Activated CD4-positive, alpha-beta T cell treated with anti-CD3 and anti-CD28 coated beads, Interleukin-2, amount 50 U/mL, for 24 hours (primary cell): ENCODE measurements at places on chromosomes 5 and 9.

DNA sequence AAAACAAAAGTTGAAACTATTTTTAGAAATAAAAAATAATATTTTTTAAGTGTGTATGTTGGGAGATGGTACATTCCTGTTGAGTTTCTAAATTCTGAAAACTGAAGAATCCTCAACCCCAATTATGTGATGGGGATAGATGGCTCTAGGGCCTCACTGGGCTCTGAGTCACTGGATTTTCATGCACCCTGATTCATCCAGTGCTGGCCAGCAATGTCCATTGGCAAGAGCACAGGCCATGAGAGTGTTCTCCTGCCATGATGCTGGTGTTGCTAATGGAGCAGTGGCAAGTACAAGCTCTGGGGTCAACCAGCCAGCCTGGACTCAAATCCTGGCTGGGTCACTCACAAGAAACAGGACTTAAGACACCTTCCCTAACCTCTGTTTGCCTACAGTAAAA lies 23.3 kb downstream of the SMIM23 start:
- no peak for DNase-seq

- no peak for DNase-seq
Observed at GRCh38 chr9:114165407-114166102, 10.2 kb downstream of the COL27A1 start.

DNA sequence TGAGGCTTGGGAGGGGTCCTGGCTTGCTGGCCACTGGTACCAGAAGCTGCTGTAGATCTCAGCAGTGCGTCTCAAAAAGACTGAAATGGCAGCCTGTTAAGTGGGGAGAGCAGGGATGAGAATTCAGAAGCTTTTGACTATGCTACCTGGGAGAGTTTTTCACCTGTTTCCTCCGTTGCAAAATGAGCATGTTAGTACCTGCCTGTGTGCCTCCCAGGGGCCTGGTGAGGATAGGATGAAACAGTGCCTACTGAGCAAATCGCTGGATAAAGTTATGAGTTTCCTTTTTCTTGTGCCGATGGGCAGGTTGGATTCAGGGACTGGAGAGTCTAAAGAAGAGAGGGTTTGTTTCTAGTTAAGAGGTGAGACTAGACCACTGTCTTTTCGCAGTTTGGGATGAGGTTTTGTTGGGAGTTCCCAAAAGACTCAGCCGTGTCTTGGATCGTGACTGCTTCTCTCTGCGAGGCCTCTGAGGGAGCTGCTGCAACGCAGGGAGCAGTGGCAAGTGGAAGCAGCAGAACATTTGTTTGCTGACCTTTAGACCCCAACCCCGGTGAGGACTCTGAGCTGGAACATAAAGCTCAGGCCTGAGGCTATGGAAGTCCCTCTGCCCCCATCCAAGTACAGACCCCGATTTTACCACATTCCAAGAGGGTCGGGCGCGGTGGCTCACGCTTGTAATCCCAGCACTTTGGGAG lies 1.4 kb downstream of the RALGPS1 start:
- DNase-seq, result no peak

GRCh38 chr9:106880081-106880480 lies 17.1 kb downstream of the ZNF462 start:
- no peak for DNase-seq

DNA sequence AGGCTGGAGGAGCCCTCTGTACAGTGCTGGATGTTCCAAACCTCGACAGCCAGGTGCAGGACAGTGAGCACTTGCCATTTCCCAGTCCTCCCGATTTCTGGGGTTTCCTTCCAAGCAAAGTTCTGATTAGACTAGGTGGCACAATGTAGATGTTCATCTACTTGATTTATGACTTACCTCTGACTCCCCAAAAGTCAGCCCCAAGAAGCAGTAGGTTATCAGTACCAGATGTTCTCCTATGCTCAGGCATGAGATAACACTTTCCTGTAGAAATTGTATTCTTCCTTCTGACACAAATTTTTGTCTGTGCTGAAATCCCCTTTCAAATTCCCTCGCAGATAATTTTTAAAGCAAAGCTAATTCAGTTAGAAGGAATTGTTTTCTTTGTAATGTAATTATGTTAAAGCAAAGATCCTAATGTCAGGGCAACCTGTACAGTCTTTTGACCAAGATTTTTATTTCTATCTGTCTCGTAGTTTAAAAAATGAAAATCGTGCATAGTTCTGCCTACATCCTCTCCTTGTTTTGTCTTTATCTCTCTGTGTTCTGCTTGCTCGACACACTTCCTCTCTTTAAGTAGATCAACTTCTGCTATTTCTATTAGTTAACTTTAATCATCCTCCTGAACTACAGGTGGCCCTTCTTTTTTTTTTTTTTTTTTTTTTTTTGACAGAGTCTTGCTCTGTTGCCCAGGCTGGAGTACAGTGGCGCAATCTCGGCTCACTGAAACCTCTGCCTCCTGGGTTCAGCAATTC lies 102.4 kb upstream of the PJA2 start:
- no peak for DNase-seq

DNA sequence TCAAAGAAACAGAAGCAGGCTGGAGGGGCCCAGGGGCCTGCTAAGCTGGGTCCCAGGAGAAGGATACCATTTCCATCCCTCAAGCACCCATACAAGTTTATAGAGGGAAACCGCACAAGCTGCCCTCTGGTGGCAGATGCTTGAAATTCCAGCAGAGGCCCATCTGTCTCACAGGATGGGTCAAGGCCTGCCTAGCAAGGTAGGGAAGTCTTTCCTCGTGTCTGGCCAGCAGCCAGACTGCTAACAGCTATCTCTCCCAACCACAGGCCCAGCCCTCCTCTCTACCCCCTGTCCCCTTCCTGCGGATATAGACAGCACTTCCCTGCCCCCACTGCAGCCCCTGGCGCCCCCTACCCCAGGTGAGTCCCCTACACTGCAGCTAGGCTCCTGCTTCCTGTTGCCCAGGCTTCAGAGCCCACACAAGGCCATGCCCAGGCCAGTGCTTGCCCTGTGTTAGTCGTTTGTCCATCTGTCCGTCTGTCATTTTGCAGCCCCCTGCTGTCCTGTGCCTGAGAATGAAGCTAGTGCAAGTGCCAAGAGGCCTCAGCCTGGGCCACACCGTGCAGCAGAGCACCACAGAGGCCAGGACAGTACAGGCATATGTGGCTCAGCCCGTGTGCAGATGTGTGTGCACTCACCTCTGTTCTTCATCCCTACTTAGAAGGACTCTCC lies 26.2 kb downstream of the TCF7 start:
- DNase-seq, result no peak

DNA sequence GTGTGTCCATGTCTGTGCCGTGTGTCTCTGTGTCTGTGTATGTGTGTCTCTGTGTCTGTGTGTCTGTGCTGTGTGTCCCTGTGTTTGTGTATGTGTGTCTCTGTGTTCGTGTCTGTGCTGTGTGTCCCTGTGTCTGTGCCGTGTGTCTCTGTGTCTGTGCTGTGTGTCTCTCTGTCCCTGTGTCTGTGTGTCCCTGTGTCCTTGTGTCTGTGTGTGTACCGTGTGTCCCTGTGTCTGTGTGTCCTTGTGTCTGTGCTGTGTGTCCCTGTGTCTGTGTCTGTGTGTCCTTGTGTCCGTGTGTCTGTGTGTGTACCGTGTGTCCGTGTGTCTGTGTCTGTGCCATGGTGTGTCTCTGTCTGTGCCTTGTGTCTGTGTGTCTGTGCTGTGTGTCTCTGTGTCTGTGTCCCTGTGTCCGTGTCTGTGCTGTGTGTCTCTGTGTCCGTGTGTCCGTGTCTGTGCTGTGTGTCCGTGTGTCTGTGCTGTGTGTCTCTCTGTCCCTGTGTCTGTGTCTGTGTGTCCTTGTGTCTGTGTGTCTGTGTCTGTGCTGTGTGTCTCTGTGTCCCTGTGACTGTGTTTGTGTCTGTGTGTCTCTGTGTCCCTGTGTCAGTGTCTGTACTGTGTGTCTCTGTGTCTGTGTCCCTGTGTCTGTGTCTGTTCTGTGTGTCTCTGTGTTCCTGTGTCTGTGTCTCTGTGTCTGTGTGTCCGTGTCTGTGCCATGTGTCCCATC lies 23.2 kb downstream of the CACNA1B start:
- no peak for DNase-seq

DNA sequence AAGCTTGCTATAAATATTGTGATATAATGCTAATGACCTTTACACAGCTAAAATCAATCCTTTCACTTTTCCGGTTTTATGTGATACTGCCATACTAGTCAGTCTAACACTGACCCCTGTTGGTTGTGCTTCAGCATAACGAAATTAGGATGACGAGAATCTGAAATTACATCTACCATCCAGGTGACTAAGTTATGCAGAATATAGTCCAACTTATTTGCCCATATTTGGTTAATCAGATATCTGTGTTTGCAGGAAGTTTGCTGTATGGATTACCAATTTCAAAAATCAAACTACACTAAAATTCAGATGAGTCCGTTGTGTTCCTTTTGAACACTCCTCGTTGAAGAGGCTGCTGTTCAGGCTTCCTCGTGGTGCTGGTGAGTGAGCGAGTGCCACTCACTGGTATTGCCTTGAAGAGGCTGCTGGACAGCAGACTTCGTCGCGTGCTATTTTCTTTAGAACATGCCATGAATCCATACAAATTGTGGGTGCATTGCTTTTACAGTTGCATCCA lies 32.5 kb downstream of the TENT4A start:
- DNase-seq, result peak; percentile 27

DNA sequence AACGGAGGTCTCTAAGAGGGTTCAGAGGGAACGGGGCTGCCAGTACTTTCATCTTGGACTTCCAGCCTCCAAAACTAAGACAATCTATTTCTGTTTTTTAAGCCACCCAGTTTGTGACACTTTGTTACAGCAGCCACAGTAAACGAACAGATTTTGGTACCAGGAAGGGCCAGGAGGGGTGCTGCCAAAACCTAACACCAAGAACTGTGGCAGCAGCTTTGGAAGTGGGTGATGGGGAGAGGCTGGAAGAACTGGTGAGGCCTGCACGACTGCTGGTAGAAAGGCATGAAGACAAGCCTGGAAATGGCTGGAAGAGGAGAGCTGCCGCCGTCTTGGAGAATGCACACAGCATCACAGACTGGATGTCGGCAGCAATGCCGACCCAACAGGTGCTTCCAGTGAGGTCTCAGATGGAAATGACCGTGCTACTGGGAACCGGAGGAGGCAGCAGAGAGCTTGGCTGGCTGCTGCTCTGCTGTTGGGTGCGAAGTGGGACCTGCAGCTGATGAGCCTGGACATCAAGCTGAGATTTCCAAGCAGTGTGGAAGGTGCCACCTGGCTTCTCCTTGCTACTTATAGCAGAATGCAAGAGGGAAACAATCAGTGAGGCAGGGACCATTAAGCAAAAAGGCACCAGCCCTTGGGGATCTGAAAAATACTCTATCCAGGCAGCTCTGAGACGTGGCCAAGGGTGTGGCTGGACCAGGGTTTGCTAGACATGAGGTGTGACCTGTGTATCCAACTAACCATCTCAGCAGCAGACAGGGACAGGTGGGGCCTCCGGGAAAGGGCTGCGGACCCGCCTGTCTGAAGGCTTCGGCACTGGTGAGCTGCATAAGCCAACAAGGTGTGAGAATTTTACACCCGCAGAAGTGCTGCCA lies 4.7 kb upstream of the TMEM210 start:
- DNase-seq, result no peak

GRCh38 chr5:41891066-41891707 lies 13.0 kb upstream of the RIMOC1 start:
- DNase-seq, result no peak

GRCh38 chr5:95733107-95733665 lies 2.0 kb downstream of the RHOBTB3 start:
- DNase-seq, result no peak

- no peak for DNase-seq
Observed at GRCh38 chr9:90795871-90796317, 5.7 kb upstream of the SYK start.

DNA sequence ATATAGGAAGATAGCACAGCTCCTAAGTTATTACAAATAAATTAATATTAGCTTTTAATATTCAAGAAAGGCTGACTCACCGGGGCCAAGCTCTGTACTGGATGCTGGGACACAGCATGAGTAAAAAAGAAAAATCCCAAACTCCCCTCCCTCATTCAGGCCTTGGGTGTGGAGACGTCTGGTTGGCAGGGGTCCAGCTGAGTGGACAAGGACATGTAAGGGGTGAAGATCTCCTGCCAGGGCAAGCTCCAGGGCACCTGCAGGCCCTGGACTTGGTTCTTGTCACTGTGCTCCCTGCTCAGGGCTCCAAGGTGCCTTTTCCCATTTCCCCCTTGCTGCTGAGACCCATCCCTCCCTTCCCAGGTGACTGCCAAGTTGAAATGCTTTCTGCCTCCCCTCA lies 388.5 kb downstream of the ENC1 start:
- no peak for DNase-seq

GRCh38 chr9:112894041-112894440 lies 3.4 kb upstream of the SLC46A2 start:
- no peak for DNase-seq
